Hippocampal formation (tissue), 2 donors: ENCODE measurements at places on chromosomes 7 and 10.

DNA sequence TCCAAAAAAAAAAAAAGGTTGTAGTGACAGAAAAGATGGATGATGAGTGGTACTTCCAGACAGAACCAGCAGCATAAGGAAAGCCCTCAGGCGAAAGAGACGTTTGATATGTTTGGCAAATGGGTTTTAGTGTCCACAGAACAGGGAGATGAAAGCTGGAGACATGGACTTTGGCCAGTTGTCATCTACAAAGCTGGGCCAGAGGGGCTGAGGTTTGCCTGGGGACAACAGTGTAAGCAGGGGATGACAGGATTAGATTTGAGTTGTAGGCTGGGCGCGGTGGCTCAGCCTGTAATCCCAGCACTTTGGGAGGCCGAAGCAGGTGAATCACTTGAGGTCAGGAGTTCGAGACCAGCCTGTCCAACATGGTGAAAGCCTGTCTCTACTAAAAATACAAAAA lies 47.8 kb upstream of the ELN start:
- DNase-seq, result no peak

DNA sequence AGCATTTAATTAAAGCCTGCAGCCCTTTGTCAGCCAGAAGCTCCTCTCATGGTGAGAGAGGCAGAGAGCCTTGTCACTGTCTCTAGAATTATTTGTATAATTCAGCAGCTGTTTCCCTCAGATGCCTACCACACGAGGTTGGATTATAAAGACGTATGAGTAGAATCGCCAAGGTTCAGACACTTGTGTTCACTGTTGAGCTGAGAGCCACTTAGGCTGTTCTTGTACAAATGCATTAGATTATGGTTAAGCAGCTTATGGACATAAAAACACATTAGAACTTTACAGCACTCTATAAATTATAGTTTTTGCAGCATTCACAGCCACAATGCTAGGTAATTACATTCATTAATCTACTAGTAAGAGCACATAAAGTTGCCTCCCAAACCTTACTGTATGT lies 282.6 kb downstream of the AUTS2 start:
- no peak for DNase-seq

DNA sequence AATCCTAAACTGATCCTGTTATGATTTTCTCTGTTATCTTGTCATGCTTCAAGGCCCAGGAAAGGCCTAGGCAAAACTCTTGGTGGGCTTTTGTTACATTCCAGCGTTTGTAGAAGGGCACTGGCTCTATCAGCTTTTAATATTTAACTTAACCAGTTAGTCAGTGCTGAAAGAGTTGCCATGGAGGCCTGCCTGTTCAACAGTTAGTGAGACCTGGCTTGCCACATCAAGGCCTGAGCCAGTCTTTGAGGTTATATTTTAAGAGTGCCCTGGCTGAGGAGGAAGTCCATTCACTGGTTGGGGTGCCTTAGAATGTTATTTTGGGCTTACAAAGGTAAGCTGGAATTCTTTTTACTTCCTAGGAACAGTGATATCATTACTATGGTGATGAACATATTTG lies 144.1 kb upstream of the NRG3 start:
- no peak for DNase-seq

DNA sequence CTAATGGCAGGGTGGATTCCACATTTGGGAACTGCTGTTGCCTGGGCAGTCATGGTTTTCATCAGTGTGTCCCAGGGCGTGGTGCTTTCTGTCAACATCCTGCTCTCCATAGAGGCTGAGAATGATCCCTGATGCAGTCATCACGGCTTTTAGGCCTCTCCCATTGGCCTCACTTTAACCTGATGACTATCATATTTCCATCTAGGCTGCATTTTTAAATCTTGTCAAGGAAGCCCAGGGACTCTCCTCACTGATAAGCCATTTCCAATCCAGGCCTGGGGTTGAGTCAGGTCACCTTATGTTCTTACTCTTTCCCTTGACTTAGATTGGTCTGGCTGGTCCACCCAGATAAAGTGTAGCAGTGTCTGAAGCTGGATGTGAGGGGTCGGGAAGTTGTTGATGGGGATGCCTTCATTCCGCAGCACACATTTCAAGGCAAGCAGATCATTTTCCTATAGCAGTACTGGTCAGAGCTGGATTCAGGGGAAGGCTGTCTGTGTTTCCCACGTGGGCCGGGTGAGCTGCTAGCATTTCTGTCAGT lies 177.0 kb downstream of the AUTS2 start:
- DNase-seq, result no peak

GRCh38 chr10:110327262-110327914 lies 22.7 kb upstream of the SMNDC1 start:
- DNase-seq, result no peak

- no peak for DNase-seq
These were observed 79.6 kb downstream of the OR13A1 start for GRCh38 chr10:45235798-45236220.

- no peak for DNase-seq
These were observed 51.1 kb upstream of the ZNF107 start for GRCh38 chr7:64614812-64615211.

DNA sequence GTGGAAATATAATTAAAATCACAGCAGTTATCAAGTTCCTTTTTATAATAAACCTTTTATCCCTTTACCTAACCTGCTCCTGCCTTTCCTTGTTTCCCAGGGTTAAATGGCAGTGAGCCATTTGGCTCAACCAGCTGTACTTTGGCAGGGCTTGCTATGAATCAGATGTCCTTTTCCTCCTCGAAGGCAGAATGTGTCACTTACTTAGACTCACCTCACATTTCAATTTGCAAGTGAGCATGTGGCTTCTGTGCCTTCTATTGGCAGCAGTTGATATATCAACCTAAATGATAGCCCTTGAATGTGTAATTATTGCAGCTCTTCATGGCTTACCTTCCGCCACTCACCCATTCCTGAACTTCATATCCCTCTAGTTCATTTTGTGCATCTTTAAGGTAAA lies 301.7 kb downstream of the CSTF2T start:
- DNase-seq, result peak; percentile 3

- no peak for DNase-seq
These were observed 179.8 kb upstream of the ASAH2 start for GRCh38 chr10:50431133-50431532.

DNA sequence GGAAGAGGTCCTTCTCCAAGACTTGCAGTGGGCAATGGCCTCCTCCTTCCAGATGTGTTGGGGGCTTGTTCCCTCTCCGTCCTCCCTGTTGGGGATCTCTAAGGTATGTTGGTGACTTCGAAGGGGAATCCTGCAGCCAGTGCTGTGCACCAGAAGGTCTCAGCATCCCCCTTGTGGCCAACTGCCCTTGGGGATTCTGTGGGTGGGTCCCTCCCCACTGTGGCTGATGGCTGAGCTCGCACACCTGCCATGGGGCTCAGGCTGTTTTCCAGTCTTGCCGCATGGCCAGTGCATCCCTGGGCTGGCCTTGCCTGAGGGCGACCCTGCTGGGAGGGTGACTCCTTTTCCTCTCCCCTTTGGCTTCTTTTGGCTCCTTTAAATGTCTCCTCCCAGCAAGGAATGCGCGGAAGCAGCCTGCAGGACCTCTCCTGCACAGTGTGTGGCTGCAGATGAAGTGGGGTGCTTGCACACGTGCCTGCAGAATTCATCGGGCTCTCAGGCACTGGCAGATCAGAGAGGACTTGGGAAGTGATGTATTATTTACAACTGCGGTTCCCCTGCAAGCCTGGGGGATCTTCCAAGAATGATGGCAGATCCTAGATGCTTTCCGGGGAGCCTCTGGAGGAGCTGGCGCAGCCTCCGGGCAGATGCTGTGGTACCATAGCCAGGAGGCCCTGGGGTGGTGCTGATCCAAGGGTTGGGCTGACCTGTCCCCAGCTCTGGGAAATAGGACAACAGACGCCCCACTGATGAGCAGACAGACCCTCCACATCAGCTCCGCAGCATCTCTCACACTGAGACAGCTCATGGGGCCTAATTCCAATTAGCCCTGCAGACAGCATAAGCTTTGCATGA lies 410.0 kb downstream of the TCERG1L start:
- DNase-seq, result no peak

DNA sequence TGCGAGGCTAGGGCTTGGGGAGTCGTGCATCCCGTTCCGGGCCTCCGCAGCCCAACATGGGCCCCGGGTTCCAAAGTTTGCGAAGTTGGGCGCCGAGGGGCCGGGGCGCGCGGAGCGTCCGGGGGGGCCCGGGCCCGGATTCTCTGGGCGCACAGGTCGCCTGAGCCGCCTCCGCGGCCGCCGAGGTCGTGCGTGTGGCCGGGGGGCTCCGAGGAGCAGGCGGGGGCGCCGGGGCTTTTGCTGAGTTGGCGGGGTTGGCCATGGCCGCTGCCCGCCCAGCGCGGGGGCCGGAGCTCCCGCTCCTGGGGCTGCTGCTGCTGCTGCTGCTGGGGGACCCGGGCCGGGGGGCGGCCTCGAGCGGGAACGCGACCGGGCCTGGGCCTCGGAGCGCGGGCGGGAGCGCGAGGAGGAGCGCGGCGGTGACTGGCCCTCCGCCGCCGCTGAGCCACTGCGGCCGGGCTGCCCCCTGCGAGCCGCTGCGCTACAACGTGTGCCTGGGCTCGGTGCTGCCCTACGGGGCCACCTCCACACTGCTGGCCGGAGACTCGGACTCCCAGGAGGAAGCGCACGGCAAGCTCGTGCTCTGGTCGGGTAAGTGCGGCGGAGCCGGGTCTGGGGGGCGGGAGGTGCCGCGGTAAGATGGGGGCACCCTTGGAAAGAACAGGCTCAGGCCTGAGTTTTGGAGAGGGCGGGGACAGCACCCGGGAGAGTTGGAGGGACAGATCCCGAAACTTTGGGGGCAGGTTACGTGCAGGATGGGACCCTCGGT lies 643 bp downstream of the SMO start:
- DNase-seq, result no peak

- DNase-seq, result no peak
These were observed 115.3 kb downstream of the NRCAM start for GRCh38 chr7:108340856-108341411.

GRCh38 chr10:14507176-14507575 lies 176.5 kb upstream of the FRMD4A start:
- DNase-seq, result no peak

DNA sequence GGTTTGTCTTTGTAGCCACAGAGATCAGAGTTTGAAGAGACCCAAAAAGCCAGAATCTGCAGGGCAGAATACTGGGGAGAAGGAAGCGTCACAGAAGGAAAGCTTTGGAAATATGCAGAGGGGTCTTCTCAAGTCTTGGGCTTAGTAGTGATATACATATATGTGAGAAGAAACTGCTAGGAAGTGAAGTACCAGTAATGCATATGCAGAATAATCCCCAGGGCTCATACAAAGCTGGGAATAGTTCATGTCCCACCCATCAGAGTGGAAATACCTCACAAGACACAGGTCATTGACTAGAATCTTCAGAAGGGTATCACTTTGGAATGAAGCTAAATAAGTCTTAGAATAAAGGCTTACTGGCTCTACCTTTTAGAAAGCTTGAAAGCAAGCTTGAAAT lies 39.6 kb downstream of the C10orf71 start:
- no peak for DNase-seq

DNA sequence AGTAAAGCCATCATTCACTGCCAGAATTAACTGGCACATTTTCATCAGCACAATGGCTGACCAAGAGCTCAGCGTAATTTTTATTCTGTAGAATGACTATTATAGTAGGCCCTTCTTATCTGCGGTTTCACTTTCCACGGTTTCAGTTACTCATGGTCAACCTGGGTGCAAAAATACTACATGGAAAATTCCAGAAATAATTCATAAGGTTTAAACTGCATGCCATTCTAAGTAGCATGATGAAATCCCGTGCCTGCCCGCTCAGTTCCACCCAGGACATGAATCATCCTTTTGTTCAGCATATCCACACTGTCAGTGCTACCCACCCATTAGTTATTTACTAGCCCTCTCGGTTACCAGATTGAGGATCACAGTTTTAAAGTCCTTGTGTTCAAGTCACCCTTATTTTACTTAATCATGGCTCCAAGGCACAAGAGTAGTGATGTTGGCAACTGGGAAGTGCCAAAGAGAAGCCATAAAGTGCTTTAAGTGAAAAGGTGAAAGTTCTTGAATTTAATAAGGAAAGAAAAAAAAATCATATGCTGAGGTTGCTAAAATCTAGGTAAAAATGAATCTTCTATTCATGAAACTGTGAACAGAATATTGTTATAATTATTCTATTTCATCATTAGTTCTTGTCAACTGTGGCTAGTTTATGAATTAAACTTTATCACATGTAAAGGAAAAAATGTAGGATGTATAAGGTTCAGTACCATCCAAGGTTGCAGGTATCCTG lies 204.9 kb downstream of the DOCK4 start:
- DNase-seq, result no peak

GRCh38 chr10:101566333-101567164 lies 21.5 kb downstream of the POLL start:
- no peak for DNase-seq
